Tibial nerve (tissue), 4 donors: ENCODE measurements at places on chromosomes 12 and 14.

DNA sequence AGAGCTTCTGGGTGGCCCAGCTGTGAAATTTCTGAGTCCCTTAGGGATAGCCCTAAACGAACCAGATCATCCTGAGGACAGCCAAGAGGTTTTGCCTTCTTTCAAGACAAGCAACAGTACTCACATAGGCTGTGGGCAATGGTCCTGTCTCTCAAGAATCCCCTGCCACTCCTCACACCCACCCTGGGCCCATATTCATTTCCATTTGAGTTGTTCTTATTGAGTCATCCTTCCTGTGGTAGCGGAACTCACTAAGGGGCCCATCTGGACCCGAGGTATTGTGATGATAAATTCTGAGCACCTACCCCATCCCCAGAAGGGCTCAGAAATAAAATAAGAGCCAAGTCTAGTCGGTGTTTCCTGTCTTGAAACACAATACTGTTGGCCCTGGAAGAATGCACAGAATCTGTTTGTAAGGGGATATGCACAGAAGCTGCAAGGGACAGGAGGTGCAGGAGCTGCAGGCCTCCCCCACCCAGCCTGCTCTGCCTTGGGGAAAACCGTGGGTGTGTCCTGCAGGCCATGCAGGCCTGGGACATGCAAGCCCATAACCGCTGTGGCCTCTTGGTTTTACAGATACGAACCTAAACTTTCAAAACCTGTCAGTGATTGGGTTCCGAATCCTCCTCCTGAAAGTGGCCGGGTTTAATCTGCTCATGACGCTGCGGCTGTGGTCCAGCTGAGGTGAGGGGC lies 38.9 kb downstream of the DAD1 start:
- DNase-seq = no peak

GRCh38 chr12:26539131-26539530 lies 293.9 kb downstream of the ITPR2 start:
- no peak for DNase-seq

- DNase-seq = no peak
Measured at GRCh38 chr14:51382506-51382905, 142.5 kb downstream of the TMX1 start.

DNA sequence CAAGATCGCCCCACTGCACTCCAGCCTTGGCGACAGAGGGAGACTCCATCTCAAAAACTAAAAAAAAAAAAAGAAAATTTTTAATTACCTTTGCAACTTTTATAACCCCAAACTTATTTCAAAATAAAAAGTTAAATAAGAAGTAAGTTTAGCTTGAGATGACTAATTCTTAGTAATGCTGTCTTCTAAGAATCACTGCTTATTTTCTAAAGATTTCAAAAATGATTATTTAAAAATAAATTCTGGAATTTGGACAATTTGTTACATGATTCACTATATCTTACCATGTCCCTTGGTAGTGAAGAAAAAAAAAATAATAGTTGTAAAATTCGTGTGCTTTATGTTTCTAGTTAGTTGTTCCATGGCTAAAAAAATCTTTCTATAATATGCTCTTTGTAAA lies 11.6 kb upstream of the HECTD1 start:
- no peak for DNase-seq

- no peak for DNase-seq
Measured at GRCh38 chr14:94346841-94347240, 23.7 kb upstream of the SERPINA6 start.

- no peak for DNase-seq
Measured at GRCh38 chr14:102827716-102828115, 50.5 kb downstream of the TRAF3 start.

GRCh38 chr14:99548255-99548654 lies 55.8 kb downstream of the CCDC85C start:
- DNase-seq = no peak
